Left ventricle myocardium inferior (tissue), 1 donor: ENCODE measurements at places on chromosomes 5 and 9. TPM values are rescaled to one million over a fixed set of nuclear protein-coding genes. Genes with fewer than 3 reads are reported as not detected.

TSLP gene
- total RNA-seq: 5.3 TPM

CCL19 gene
- 0.69 TPM for total RNA-seq

DNA sequence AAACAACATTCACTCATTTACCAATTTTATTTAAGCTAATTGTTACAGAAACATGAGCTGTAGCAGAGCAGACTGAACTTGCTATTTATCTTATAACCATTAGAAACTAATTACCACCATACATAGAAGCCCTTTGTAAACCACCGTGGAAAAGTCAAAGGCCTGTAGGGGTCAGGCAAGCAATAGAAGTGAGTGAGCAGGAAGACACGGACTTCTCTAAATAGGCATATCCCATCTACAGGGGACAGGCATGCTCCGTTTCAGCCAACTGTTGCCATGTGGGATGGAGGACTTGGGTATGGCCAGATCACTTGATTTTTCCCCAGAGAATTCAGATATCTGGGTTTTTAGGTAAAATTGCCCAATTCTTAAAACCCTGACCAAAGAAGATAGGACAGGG is 44.8 kb downstream of the PRRC1 start:
- no peak overlapping the region for H3K27ac ChIP-seq
- H3K36me3 ChIP-seq: no peaks in the 10 kb centered on the region
- no peak overlapping the region for H3K4me3 ChIP-seq
- H3K4me1 ChIP-seq: no peaks in the 10 kb centered on the region

- DNase-seq: no peak
- H3K4me1 ChIP-seq: peaks cover 89% of the 10 kb centered on the region
- peak overlapping the region; percentile 37 for H3K4me3 ChIP-seq
- no peaks in the 10 kb centered on the region for H3K36me3 ChIP-seq
Observed at GRCh38 chr9:94867842-94868312, 141.4 kb downstream of the AOPEP start.

GRCh38 chr5:133108481-133108921 is 56.7 kb downstream of the HSPA4 start:
- H3K4me3 ChIP-seq: no peak overlapping the region
- peaks cover 23% of the 10 kb centered on the region for H3K36me3 ChIP-seq
- H3K4me1 ChIP-seq: peaks cover 6% of the 10 kb centered on the region

- H3K4me3 ChIP-seq: no peak overlapping the region
- H3K4me1 ChIP-seq: no peaks in the 10 kb centered on the region
- H3K27ac ChIP-seq: no peak overlapping the region
- DNase-seq: no peak
- no peaks in the 10 kb centered on the region for H3K27me3 ChIP-seq
- no peaks in the 10 kb centered on the region for H3K36me3 ChIP-seq
Observed at GRCh38 chr9:28056466-28056865, 483.2 kb upstream of the C9orf72 start.

DNA sequence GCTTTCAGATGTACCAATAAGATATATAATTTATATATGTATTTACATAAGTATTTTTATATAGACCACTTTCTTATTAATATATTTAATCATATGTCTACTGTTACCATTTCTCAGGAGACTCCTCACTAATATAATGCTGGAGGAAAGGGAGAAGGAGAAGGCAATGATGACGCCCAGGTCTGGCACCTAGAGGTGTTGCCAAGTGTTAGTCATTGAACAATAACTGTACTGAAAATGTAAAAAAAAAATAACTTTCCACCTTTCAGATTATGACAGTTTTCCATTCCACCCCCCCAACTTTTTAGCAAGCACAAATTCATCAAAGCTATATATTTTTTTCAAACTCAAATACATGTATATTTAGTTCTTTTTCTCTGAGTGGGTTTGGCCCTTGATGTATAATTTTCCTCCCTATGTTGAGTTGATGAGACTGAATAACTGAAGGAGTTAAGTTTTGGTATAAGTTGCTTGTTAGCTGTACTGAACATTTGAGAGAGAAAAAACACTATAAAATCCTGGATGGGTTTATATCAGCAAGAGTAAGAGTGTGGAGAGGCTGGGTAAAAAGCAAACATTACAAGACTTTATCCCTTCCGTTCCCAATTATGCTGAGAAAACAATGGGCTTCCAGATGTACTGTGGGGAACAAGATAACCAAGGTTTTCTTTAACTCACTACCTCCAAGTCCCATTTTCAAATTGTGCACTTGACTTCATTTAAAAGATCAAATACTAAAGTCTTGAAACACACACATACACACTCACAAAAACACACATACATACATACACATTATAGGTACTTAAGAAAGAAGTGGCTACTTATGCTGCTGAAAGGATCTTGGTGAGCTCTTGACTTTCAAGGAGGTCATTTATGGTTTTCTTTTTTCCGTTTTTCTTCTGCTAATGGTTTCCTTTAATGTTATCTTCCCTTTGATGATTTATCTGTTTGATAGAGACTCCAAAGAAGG is 142.8 kb upstream of the IFNE start:
- no peaks in the 10 kb centered on the region for H3K36me3 ChIP-seq
- H3K27ac ChIP-seq: no peak overlapping the region
- no peak overlapping the region for H3K4me3 ChIP-seq
- no peak for DNase-seq

- no peaks in the 10 kb centered on the region for H3K4me1 ChIP-seq
- DNase-seq: no peak
- H3K27me3 ChIP-seq: no peaks in the 10 kb centered on the region
- H3K4me3 ChIP-seq: no peak overlapping the region
- H3K36me3 ChIP-seq: no peaks in the 10 kb centered on the region
Observed at GRCh38 chr9:124306098-124306735, 48.5 kb downstream of the NEK6 start.

DNA sequence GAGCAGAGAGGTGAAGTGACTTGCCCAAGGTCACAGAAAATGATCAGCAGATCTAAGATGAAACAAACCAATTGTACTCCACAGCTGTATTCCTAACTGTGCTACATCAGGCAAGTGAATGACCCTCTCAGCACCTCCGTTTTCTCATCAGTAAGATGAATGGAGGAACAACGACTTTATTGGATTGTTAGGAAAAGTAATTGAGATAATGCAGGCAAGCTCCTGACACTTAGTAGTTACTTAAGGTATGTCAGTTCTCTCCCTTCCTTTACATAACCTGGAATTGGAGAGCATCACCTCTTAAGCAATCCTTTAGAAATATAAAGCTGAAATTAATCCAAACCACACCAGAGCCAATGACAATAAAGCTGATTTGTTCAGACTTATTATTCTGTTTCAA is 451.2 kb upstream of the CD180 start:
- no peaks in the 10 kb centered on the region for H3K36me3 ChIP-seq
- DNase-seq: no peak
- peaks cover 42% of the 10 kb centered on the region for H3K4me1 ChIP-seq
- no peak overlapping the region for H3K4me3 ChIP-seq

DNA sequence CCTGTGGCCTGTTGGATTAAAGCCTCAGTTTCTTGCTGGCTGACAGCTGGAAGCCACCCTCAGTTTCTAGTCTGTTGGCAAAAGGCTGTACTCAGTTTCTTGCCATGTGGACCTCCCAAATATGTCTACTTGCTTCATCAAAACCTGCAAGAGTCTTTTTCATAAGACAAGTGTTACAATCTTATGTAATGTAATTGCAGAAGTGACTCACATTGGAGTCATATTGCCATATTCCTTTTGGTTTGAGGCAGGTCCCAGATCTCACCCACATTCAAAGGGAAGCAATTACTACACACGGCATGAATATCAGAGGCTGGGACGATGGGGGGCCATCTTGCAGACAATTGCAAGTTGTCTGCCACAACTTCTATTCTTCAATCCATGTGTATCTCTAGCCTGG is 286.7 kb upstream of the IL12B start:
- H3K27ac ChIP-seq: no peak overlapping the region
- peaks cover 7% of the 10 kb centered on the region for H3K4me1 ChIP-seq
- no peak for DNase-seq
- no peaks in the 10 kb centered on the region for H3K27me3 ChIP-seq

DNA sequence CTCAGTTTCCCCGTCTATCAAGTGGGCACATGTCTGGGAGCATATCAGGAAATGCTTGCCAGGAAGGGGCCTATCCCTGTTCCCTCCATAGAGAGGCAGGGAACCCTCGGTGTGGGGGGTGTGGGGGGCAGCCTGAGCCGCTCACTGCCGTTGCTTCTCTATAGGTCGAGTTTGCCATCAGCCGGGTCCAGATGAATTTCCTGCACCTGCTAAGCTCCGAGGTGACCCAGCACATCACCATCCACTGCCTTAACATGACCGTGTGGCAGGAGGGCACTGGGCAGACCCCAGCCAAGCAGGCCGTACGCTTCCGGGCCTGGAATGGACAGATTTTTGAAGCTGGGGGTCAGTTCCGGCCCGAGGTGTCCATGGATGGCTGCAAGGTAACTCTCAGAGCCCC is 13.8 kb upstream of the ORM1 start:
- H3K4me1 ChIP-seq: peaks cover 8% of the 10 kb centered on the region
- peaks cover 11% of the 10 kb centered on the region for H3K36me3 ChIP-seq
- DNase-seq: no peak
- H3K27me3 ChIP-seq: no peaks in the 10 kb centered on the region
- no peak overlapping the region for H3K4me3 ChIP-seq

- peaks cover 31% of the 10 kb centered on the region for H3K4me1 ChIP-seq
- DNase-seq: no peak
- H3K27me3 ChIP-seq: no peaks in the 10 kb centered on the region
- H3K27ac ChIP-seq: peak overlapping the region; percentile 99
Observed at GRCh38 chr9:137087409-137087925, 682 bp downstream of the MAN1B1 start.

DNA sequence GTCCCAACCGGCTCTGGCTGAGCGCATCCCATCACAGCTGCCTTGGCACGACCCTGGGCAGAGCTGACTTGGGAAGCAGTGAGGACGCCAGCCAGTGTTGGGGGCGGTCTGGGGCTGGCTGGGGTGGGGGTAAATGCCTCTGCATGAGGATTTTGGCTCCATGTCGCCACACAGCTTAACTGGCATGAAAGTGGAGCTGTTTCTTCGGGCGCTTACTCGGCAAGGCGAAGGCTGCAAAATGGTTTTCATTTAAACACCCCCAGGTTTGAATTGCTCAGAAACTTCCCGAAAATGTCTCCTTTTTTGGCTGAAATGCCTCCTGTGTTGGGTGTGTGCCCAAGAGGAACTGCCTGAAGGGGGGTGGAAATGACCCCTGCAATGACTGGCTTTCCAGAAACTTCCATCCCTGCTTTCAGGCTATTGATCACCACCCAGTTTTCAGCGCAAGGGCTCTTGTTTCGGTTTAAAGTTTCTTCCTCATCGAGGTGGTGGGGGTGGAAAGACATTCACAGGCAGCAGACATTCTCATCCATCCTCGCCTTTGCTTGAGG is 38.3 kb downstream of the PTGES start:
- H3K4me3 ChIP-seq: no peak overlapping the region
- H3K27me3 ChIP-seq: peaks cover 7% of the 10 kb centered on the region
- no peak overlapping the region for H3K27ac ChIP-seq
- H3K36me3 ChIP-seq: no peaks in the 10 kb centered on the region
- DNase-seq: no peak
- peaks cover 17% of the 10 kb centered on the region for H3K4me1 ChIP-seq

DNA sequence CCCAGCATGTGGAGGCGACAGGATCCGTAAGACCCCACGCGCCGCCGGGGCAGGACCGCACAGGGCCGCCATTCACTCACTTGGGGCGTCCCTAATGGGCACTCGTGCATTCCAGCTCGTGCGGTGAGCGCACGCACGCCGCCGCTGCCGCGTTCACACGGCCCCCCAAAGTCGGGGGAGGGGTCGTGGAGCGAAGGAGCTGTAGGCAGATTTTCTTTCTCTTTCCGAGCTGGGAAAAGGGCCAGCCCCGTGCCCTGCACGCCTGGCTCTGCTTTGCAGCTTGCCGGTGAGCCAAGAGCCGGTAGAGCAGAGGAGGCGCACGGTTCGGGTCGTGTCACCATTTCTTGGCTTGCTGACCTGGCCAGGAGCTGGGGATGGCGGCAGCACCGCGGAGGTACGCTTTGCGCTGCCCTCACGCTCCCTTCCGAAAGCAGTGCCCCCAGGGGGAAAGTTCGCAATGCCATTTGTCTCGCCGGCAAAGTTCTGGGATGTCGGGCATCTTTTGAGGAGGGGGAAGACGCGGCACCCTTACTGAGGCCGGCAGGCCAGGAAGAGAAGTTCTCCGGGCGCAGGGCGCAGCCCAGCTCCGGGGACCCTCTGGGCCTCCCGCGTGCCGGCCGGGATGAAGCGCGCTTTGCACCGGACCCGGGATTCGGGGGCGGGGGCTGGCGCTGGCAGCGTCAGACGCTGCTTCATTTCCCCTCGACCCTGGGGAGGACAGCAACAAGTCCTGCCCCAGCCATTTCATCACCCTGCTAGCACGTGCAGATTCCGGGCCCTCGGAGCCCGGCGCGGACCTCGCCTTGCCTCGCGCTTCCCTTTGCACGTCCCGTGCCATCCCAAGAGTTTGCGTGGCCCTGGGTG is 898 bp downstream of the STC2 start:
- no peak for DNase-seq
- H3K4me1 ChIP-seq: peaks cover 85% of the 10 kb centered on the region
- H3K36me3 ChIP-seq: peaks cover 10% of the 10 kb centered on the region
- H3K27ac ChIP-seq: peak overlapping the region; percentile 76
- peaks cover 33% of the 10 kb centered on the region for H3K27me3 ChIP-seq
- H3K4me3 ChIP-seq: peak overlapping the region; percentile 66

DNA sequence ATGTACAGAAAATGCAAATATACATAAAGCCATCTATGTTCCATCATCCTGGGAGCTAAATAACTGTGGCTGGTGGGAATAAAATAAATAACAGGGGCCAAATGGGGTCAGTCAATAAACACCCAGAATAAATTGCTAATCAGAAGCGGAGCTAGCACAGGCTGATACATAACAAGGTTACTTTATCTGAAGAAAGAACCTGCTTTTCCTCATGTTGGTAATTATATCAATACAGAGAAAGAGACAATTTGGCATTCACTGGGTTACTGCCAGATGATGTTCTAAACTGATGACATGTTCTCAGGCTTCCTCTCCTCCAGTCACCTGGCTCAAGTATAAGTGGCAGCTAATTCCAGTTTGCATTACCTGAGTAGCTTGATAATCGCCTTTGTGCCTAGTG is 144.9 kb upstream of the CD180 start:
- no peaks in the 10 kb centered on the region for H3K4me1 ChIP-seq
- H3K36me3 ChIP-seq: no peaks in the 10 kb centered on the region
- DNase-seq: no peak
- no peak overlapping the region for H3K4me3 ChIP-seq
- no peaks in the 10 kb centered on the region for H3K27me3 ChIP-seq

DNA sequence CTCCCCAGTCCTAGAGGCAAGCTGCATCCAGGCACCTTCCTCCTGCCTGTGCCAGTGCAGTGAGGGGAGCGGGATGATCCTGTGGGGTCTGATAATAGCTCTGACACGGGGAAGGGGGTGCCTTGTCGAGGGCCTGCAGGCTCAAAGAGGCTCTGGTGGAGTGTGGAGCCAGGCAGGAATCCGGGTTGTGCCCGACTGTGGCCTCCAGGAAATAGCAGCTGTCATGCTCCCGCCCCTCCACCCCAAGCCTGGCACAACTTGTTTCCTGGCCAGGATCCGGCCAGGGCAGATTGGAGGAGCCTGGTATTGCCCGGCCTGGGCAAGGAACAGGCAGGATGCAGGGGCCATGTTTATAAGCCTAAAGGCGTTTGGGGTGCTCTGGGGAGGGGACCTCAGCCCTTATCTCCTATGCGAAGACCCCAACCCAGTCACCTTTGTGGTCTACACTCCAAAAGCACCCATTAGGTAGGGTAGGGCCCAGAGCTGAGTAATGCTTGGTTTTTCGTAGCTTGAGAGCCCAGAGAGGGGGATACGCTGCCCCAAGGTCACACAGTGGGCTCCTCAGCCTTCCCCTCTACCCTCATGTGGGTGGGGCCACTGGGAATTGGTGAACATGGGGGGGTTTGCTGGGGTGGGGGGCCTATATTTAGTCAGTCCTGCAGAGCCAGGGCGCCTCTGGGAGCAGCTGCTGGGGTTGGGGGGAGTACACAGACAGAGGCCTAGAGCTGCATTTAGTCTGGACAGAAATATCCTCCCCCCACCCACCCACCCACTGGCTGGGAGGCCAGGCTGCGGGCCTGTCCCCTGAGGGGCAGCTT is 12.2 kb downstream of the CXXC5 start:
- peak overlapping the region; percentile 91 for H3K27ac ChIP-seq
- no peaks in the 10 kb centered on the region for H3K36me3 ChIP-seq
- DNase-seq: peak; percentile 84
- H3K27me3 ChIP-seq: no peaks in the 10 kb centered on the region
